ENCODE measurements at places on chromosomes 3 and 15.
A peak's percentile ranks its signal among the peaks of the same experiment; 100 is the strongest.

DNA sequence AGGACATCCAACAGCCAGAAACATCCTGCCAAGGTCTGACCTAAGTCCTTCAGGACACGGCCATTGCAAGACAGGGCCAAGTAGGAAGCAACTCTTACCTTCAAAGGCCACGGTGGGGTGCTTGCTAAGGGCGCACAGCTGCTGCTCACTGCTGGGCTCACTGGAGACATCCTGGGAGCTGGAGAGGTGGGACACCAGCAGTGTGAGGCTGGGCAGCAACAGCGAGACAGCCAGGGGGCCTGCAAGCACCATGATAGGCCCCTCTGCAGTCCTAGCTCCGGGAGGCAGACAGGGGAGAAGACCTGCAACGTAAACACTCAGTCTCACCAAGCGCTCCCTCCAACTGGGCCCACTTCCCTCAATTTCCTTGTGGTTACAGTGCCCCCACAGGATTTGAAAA, 79.2 kb downstream of the SEMA5B start:
- DNase-seq = no peak

GRCh38 chr3:46901061-46901460, 23.5 kb downstream of the PTH1R start:
- no peak for DNase-seq

DNA sequence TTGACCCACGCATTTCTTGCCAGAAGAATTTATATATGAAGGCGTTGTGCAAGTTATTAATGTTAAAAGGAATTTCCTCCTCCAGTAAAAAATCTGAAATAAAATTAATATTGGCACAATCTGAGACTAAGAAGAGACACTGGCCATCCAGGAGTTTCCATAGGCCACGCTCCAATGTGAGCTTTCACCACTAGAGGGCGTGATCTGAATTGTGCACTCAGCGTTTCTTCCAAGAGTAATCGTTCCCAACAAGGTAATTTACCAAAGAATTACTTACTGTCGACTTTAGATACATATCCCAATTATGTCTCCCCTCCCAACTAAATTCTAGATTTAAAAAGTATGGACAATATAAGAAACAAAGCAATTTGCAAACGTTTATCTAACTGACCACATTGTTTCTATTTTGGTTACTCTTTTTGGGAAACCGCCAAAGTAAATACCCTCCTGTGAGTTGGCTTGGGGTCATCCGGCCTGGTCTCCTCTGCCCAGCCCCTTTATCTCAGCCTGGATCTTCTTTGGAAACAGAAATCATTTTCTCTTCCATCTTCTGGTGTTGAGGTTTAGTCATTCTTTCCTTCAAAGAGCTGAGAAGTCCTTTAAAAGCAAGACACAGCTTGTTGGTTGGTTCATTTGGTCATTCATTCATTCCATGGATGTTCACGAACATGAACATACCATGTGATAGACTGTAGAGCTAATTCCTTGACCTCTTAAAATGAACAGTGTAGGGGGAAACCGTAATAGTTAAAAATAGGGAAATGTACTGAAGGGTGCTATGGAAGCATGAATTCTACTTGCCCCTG, 26.2 kb downstream of the POLR2M start:
- peak; percentile 52 for DNase-seq

DNA sequence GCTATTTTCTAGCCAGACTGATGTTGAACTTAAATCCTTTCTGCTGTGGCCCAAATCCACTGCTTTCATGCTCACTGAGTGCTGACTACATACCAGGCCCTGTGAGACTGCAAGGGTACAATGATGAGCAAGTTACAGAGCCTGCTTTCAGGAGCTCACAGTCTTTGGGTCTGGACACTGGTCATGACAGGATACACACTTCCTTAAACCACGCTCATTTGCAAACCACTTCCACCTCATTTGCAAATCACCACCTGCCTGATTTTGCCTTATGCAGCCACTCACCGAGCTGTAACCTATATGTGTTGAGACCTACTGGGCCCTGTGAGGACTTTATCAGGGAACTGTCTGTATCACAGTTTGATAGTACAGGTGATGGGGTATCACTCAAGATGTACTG, 50.2 kb upstream of the LRRC58 start:
- no peak for DNase-seq

DNA sequence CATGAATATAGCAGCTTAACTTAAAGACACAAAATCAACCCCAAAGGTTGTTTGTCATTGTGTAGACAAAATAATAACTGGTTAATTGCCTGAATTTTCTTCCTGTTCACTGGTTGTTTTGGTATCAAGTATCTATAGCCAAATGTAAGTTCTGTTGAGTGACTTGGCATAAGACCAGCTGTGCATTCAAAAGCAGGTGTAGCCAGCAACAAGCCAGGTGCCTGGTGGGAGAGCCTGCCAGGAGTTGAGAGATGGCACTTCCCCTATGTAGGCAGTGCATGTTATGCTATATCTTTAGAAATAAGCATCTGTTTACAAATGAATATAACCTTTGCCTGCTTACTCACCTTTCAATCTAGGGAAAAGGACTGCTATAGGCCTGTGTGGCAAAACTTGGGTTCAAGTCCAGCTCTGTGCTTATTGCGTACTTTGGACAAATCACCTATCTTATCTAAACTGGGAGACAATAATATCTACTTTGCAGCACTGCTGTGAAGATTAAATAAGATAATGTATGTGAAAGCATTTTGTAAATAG, 84.9 kb upstream of the TBL1XR1 start:
- DNase-seq = no peak

GRCh38 chr15:93829115-93829870, 402.1 kb upstream of the MCTP2 start:
- peak; percentile 93 for DNase-seq

DNA sequence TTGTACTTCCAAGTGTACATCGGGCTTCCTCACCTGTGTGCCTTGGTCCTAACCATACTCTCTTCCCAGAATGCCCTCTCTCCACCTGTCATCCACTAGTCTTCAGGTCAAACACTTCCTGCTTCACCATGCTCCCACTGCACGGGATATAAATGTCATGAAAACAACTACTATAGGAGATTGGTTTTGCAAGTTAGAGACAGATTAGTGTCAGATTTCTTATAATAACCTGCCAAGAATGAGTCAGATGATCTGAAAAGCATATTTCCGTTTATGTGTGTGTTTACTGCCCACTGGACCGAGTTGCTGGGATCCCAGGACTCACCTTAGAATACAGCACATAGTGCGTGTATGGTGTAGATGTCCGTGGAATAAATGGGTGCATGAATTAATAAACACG, 21.4 kb downstream of the PLA1A start:
- DNase-seq = no peak

DNA sequence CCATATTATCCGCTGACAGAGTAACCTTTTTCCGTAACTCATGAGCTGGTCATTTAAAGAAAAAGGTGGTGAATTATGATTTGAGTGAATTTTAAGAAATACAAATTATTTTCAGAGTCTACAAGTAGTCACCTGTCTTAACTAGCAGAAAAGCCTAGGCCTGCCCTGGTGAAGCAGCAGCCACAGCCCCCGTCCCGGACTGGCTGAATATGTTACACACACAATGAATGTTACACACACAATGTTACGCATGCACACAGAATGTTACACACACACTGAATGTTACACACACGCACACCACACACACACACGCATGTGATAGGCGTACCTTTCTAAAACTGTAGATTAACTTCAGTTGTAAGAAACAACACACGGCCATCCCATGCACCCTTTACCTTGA, 77.8 kb downstream of the VGLL4 start:
- DNase-seq = no peak

GRCh38 chr15:100493213-100493612, 35.5 kb downstream of the CERS3 start:
- no peak for DNase-seq

- no peak for DNase-seq
Measured at GRCh38 chr3:136038668-136039067, 73.1 kb downstream of the PPP2R3A start.

GRCh38 chr15:32701863-32702262, 15.9 kb upstream of the GREM1 start:
- peak; percentile 52 for DNase-seq
